Stimulated activated CD4-positive, alpha-beta T cell treated with anti-CD3 and anti-CD28 coated beads, Interleukin-15, amount 100 ng/mL, for 24 hours (primary cell): ENCODE measurements at places on chromosomes 5 and 9.

GRCh38 chr9:2414465-2414864 is 207.1 kb upstream of the VLDLR start:
- no peak for DNase-seq

- no peak for DNase-seq
Measured at GRCh38 chr5:131019601-131020315, 145.3 kb downstream of the HINT1 start.

DNA sequence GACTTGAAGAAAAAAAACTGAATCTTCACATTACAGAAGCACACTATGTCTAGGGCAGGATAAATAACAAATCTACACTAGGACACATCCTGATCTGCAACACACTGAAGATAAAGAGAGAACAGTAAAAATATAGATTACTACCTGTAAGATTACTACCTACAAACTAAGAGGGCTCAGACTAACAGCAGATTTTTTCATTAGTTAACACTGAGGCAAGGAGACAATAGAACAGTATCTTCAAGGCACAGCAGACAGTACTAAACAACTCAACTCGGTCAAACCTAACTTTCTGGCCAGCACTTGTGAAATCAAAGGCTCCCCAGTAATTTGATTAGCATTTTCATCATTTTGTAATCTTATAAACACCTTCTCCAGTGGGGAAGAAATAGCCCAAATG is 46.5 kb downstream of the TEX10 start:
- no peak for DNase-seq

- DNase-seq: no peak
Measured at GRCh38 chr9:117656002-117656401, 48.2 kb upstream of the TLR4 start.

DNA sequence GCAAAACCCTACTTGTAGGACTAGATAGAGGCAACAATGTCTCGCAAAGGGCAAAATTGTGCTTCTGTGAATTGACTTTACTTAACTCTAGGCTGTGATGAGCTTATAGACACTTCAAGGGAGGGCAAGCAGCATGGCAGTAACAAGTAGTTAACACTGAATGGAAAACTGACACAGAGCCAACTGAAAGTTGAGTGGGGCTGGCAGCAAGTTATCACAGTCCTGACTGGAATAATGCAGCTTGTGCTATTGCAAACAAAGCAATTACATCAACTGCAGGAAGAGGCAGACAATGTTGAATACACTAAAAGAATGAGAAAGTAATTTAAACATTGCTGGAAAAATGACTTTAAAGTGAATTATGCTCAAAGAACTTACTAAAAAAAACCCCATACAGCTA is 62.2 kb downstream of the RNF38 start:
- no peak for DNase-seq

GRCh38 chr5:32311404-32312196 is 1.1 kb downstream of the MTMR12 start:
- no peak for DNase-seq

DNA sequence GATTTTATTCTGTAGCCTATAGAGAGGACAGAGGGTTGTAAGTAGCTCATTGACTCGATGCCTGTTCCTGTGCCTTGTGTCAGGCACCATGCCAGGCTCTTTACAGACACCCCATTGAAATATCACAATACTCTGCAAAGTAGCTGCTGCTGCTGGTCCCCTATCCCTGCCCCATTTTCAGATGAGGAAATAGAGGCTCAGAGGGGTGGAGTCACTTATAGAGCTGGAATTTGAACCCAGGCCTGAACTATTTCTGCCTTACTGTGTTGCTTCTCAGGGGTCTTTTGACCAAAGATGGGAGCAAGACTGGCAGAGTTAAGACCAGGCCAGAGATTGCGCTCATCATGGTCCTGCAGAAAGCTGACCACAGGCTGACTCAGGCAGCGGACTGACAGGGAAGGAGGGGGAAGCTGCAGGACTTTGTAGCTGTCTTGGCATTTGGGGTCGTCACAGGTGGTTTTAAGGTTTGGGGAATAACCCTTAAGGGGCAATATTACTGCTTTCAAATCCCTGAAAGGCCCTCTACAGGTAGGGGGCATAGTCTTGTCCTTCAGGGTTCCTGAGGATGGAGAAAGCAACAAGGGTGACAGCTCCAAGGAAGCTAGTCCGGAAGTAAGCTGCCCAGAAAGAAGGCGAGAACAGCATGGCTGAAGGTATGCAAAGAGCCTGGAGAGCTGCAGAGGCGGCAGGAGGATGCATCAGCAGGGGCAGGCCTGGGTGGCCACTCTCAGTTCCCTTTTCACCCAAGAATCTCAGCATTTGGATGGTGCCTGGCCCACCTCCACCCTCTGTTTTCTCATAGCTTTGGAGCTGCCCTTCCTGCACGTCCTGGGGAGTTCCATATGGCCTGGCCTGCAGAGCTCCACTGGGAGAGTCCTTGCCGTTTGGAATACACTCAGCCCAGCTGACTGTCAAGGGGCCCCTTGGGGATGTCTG is 18.3 kb upstream of the NDST1 start:
- DNase-seq: no peak
